ENCODE measurements at places on chromosomes 4 and X.

- DNase-seq: no peak
Observed at GRCh38 chr4:98803251-98803650, 125.7 kb downstream of the EIF4E start.

GRCh38 chr4:143260750-143261149 lies 75.9 kb upstream of the GAB1 start:
- DNase-seq: no peak

GRCh38 chrX:41381685-41382084 lies 47.7 kb downstream of the DDX3X start:
- DNase-seq: no peak

DNA sequence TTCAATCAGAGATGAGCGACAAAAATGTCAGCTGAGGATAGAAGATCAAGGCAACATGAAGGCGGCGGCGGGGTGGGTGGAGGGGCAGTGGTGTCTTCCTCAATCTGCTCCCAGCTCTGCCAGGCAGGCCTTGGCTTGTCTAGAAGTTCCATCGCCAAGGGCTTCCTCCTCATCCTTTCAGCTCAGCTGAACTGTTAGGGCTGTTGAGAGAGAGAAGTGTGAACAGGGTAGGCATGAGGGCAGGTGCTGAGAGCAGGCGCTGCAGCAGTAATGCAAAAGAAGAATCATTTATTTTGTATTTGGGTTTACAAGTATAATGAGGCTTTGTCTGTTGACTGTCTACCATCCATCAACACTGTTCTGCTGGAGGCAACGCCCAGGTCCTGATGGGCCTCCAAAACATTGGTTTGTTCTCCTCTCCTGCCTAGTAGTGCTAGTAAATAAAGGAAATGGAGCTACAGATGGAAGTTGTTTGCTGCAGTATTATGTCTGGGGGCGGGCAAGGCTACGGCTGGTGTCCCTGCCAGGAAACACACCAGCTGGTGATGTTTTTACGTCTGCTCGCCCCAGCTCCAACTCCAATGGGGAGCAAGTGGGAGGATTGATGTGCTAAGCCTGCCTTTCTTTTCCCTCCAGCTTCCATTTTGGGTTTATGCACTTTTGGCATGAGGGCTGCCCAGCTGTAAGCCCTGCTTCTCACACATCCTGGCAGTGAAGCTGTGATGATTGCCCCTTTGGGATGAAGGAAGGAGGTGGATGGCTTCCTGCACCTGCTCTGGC lies 139.4 kb upstream of the BOD1L1 start:
- DNase-seq: no peak
